ENCODE measurements at places on chromosomes 1 and 21.
A peak's percentile ranks its signal among the peaks of the same experiment; 100 is the strongest.

DNA sequence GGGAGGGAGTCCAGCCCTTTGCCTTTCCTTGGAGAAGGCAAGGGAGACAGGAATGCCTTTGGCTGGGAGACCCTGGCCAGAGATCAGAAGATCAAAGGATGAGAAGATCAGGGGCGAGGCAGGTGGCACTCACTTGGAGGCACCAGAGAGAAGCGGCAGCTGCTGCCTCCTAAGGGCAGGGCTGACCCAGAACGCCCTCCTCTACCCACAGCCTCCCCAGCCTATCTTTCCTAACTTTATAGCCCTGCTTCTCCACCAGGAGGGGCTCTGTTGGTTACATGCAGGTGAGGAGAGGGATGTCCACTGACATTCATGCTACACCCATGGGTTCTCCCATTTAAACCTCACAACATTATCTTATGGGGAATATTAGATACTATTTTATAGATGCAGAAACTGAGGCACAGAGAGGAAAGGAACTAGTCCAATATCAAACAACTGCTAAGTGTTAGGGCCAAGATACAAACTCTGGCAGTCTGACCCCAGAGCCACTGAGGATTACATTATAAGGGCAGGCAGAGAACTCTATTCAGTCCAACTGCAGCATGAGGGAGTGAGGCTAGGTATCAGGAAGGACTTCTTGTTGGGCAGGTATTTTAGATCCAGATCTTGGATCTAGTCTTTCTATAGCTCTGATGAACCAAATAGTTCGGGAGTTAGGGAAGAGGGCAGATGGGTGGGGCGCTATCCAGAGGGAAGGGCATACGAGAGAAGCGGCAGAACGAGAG is 19.9 kb downstream of the LGR6 start:
- no peak for DNase-seq

- no peak for DNase-seq
These were observed 574.1 kb downstream of the PTPRU start for GRCh38 chr1:29810121-29811120.

- no peak for DNase-seq
These were observed 6.3 kb downstream of the EXTL1 start for GRCh38 chr1:26027716-26028489.

DNA sequence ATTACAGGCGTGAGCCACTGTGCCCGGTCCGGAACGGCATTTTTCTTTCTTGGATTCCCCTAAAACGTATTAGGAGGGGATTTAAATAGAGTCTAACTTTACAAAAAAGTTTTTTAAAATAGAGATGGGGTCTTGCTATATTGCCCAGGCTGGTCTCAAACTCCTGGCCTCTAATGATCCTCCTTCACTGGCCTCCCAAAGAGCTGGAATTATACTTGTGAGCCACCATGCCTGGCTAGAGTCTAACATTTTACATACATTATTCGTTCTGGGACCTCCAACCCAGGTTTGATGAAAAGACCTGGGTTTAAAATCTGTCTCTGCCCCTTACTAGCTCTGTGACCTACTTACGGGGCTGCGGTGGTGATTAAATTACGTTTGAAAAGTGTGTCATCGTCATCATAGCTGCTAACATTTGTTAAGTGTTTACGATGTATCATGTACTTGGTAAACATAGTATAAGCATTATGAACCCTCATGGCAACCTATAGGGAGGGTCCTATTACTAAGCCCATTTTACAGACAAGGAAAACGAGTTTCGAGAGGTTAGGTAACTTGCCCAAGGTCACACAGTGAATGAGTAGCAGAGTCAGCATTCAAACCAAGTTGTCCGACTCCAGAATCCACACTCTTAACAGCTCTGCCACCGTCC is 24.5 kb downstream of the PLEKHM2 start:
- no peak for DNase-seq

DNA sequence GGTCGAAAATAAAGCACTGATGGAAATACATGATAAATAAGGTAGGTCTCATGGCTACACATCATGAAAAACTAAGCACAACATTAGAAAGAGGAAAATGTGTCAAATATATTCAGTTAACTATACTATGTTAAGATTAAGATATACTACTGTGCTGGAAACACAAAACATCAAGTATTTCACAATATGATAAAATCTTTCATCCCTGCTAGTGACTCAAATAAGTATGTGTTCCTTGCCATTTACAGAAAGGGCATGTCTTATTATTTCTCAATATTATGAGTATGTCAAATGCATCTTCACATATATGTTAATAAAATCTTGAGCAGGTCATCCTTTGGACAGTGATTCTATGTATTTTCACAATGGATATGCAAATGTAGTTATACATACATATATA is 1260.1 kb upstream of the ADGRL2 start:
- DNase-seq, result no peak

DNA sequence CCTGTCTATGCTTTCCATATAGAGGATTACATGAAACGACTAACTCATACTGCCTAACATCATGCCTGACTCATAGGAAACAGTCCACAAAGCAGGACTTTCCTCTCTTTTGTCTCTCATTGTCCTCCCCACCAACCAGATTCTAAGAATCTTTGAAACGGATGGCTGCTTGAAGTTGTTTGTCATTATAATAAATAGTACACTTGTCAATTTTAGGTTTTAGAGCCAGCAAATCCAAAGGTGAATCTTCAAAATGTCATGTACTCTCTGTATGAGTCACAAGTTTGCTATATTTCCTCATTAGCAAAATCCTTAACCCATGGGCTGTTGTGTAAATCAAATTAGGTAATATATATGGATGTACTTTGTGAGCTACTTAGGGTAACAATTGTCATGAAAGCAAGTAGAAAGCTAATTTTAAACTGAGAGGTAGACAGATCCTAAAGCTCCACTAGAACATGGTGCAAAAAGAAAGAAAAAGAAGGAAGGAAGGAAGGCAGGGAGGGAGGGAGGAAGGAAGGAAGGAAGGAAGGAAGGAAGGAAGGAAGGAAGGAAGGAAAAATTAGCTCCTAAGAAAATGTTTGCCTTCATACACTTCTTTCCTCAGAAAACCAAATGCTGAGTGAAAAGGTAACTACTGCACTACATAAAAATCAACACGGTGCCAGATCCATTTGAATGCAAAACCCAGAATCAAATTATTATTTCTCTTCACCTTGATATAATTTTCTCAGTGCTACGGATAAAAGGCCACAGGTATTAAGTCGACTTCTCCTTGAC is 129.5 kb upstream of the PRMT6 start:
- no peak for DNase-seq

- DNase-seq, result peak; percentile 31
These were observed 64.3 kb upstream of the ADARB1 start for GRCh38 chr21:45010096-45010495.

DNA sequence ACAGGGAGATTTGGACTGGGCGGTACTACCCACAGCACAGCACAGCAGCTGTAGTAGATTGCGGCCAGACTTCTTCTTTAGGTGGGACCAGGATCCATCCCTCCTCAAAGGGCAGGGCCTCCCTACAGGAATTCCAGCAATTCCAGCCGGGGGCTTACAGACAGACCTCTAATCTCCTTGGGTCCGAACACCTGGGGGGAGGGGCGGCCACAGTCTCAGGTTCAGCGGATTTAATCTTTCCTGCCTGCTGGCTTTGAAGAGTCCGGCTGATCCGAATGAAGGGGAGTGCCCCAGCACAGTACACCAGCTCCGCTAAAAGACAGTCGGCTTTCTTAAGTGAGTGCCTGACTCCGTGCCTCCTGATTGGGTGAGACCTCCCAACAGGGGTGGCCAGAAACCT is 1708.5 kb downstream of the BRINP3 start:
- no peak for DNase-seq

- peak; percentile 84 for DNase-seq
These were observed at the start of the genes LRRC41 and UQCRH for GRCh38 chr1:46303038-46303871. Gene LRRC41 (minus strand): TSS chr1:46303616. CDS start chr1:46303322, 294 bp downstream. Gene UQCRH (plus strand): TSS chr1:46303698. CDS start chr1:46303767, 69 bp downstream.

GRCh38 chr1:44822131-44822701 is 13.9 kb downstream of the BTBD19 start:
- DNase-seq, result no peak

GRCh38 chr1:152108882-152109222 is 6.4 kb downstream of the TCHH start:
- no peak for DNase-seq

GRCh38 chr1:81510701-81511100 is 290.0 kb upstream of the ADGRL2 start:
- DNase-seq, result no peak

- DNase-seq, result no peak
These were observed 29.2 kb downstream of the MAN1C1 start for GRCh38 chr1:25645637-25646400.

GRCh38 chr1:167968569-167968968 is 31.7 kb upstream of the MPC2 start:
- DNase-seq, result no peak

DNA sequence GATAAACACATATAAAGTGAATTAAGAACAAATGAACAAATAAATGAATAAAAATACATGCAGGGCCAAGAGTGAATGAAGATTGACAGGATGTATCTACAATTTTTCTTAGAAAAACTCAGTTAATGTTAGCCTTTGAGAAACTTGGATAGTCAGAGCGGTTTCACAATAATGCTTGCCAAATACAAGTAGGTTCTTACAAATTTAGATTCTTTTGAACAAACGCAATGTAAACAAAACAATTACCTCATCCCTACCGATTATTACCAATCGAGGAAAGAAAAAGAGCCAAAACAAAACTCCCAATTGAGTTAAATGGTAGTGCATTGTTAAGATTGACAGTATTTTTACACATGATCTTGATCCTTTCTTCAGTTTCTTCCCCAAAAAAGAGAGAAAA is 176.9 kb upstream of the DEPDC1 start:
- no peak for DNase-seq

DNA sequence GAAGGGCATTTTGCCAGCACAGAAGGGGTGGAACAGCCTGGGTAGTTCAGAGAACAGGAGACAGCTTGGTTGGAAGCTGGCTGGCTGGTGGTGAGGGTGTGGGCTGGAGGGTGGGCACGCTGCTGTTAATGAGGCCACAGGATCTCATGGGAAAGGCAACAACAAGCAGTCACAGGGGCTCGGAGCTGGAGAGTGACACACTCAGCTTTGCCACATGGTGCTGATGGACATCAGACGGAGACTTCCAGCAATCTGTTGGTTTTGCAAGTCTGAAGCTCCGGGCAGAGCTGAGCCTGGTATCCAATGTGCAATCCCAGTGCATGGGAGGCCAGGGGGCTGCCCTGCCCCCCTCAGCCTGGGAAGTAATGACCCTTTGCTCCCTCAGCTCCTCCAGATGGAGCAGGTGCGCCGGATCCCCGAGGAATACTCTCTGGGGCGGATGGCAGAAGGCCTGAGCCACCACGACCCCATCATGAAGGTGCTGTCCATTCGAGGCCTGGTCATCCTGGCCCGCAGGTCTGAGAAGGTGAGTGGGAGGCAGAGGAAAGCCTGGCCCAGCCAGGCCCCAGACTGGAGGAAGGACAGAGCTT is 15.6 kb upstream of the TTC4 start:
- DNase-seq, result no peak

DNA sequence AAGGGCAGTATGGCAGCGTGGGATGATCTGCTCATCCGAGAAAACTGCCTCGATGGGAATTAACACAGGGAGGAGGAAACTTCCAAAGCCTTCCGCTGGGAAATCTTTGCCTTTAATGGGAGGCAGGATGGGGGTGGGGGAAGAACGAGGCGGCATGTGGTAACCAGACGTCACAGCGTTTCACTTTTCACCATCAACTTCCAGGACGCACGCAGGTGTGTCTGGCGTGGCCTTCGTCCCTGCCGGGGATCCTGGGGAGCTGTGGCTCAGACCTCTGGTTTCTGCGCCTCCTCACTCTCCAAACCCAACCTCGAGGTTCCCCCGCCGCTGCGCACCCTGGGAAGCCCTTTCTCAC is 282 bp downstream of the RSPH1 start:
- DNase-seq, result no peak

Data from NCI-H1048 (cell line).